ENCODE measurements at places on chromosomes 7 and 10.
A peak's percentile ranks its signal among the peaks of the same experiment; 100 is the strongest.

GRCh38 chr10:124739119-124739921 is 4.9 kb downstream of the FAM53B start:
- no peaks in the 10 kb centered on the region for H3K36me3 ChIP-seq
- peaks cover 77% of the 10 kb centered on the region for H3K4me1 ChIP-seq
- peak overlapping the region; percentile 95 for H3K27ac ChIP-seq
- peak overlapping the region; percentile 89 for H3K4me3 ChIP-seq
- no peaks in the 10 kb centered on the region for H3K27me3 ChIP-seq
- DNase-seq = no peak

DNA sequence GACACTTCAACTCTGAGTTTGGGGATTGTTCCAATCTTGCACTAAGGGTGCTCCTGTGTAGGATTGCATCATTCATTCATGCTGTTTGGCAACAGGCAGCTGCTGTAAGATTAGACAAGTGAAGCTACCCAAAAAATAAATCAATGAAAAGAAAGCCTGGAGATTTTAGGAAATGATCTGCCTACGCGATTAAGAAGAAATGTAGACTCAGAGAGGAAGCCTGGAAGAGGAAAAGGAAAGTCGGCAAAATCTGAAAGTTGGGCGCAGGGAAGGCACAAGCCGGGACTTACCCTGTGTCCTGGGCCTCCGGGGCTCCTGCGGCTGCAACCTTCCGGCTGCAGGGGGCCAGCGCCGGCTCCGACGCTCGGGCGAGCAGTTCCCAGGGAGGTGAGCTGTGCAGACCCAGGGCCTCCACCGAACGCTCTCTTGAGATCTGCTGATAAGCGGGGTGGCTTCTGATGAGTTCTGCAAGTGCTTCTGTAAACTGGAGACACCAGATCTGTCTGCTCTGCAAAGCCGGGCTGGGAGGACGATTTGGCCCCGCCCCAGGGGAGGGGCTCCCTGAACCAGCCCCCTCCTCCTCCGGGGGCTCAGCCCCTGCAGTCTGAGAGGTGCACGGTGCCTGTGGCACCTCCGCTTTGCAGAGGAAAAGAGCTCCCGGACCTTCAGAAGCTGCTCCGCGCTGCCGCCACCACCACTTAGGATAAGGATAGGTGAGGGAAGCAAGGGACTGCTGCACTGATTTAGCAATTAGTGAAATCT is 17.4 kb downstream of the PSPH start:
- H3K27me3 ChIP-seq = no peaks in the 10 kb centered on the region
- peaks cover 3% of the 10 kb centered on the region for H3K4me1 ChIP-seq
- H3K27ac ChIP-seq = peak overlapping the region; percentile 52
- peak overlapping the region; percentile 53 for H3K4me3 ChIP-seq
- DNase-seq = no peak

DNA sequence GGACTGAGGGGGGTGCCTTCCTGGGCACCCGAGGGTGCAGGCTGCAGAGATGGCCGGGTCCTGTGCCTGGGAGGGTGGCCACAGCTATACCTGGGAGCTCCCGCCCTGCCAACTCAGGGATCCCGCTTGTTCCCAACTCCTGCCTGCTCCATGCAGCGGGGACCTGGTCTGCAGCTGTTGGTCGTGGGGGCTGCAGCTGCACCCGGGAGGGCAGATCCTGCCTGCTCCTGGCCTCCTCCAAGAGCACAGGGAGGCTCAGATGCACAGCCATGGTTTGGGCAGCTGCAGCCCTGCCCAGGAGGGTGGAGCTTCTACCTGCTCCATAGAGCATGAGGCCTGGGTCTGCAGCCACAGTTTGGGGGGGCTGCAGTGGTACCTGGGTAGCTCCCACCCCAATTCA is 13.3 kb upstream of the TCTN3 start:
- no peaks in the 10 kb centered on the region for H3K4me1 ChIP-seq
- no peak overlapping the region for H3K27ac ChIP-seq
- H3K27me3 ChIP-seq = no peaks in the 10 kb centered on the region

DNA sequence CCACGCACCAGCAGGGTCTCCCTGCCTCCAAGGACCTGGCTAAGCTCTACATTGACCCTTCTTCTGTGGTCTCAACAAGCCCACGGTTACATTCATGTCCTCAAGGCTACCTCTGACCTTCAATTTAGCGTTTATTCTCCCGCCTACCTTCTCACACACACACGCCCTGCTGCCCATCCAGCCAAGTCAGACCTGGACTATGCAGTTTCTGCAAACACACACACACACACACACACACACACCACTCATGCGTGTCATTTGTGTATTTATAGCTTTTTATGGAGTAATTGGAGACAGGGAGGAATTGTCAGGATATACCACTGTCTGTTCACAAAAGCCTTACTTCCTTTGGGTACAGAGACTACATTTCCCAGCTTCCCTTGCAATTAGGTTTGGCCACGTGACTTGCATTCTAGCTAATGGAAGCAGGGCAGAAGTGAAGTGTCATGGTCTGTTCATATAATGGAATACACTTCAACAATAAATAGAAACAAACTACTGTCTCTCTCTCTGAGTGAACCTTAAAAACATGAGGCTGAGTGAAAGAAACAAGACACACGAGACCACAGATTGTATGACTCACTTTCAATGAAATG is 53.8 kb upstream of the CPXM2 start:
- H3K27me3 ChIP-seq = no peaks in the 10 kb centered on the region
- H3K27ac ChIP-seq = no peak overlapping the region
- no peak overlapping the region for H3K4me3 ChIP-seq
- H3K4me1 ChIP-seq = no peaks in the 10 kb centered on the region
- DNase-seq = no peak
- no peaks in the 10 kb centered on the region for H3K36me3 ChIP-seq

DNA sequence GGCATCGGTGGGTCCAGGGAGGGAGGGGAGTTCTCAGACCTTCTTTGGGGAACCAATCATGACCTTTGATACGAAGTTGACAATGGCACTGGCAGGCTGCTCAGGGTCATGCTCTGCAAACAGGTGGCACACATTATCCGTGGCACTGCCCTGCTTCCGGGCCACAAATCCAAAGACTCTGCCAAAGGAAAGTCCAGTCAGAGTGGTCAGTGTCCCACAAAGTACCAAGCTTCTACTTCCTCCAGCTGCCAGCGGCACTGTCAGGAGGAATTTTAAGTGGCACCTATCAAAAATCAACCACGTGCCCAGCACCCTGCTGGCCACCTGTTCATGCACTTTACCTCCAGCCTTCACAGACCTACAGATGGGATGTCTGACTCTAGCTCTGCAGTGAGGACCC is 303.9 kb downstream of the TNS3 start:
- DNase-seq = no peak
- H3K4me1 ChIP-seq = no peaks in the 10 kb centered on the region
- no peak overlapping the region for H3K27ac ChIP-seq
- H3K27me3 ChIP-seq = no peaks in the 10 kb centered on the region

- peak overlapping the region; percentile 43 for H3K27ac ChIP-seq
- no peak for DNase-seq
- peaks cover 71% of the 10 kb centered on the region for H3K4me1 ChIP-seq
- no peaks in the 10 kb centered on the region for H3K36me3 ChIP-seq
- H3K27me3 ChIP-seq = no peaks in the 10 kb centered on the region
These were observed 136.5 kb upstream of the NAMPT start for GRCh38 chr7:106421181-106421762.

DNA sequence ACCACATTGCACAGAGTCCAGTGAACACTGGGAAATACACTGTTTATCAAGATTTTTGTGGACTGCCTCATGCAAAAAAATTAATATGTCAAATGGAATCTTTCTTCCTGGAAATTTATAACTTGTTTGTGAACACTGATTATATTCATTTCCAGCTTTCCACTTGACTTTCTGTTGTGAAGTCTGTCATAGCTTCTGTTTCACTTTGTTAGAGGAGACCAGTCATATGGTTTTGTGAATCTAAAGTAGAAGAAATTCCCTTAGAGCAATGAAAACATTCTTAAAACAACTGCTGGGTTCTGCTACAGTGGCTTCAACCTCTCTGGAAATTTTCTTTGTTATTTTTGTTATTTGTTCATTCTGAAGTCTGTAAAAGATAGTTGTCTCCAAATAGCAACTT is 349.5 kb upstream of the NFE2L3 start:
- H3K27ac ChIP-seq = no peak overlapping the region
- H3K27me3 ChIP-seq = no peaks in the 10 kb centered on the region
- DNase-seq = no peak
- H3K4me3 ChIP-seq = no peak overlapping the region

- no peaks in the 10 kb centered on the region for H3K36me3 ChIP-seq
- no peaks in the 10 kb centered on the region for H3K27me3 ChIP-seq
- no peak overlapping the region for H3K27ac ChIP-seq
- no peak overlapping the region for H3K4me3 ChIP-seq
- DNase-seq = no peak
- no peaks in the 10 kb centered on the region for H3K4me1 ChIP-seq
These were observed 991.4 kb downstream of the CCSER2 start for GRCh38 chr10:85319826-85320225.

- peaks cover 39% of the 10 kb centered on the region for H3K27me3 ChIP-seq
- no peak overlapping the region for H3K27ac ChIP-seq
- peaks cover 48% of the 10 kb centered on the region for H3K4me1 ChIP-seq
These were observed 533 bp upstream of the NKX6-2 start for GRCh38 chr10:132786476-132786883.

GRCh38 chr10:5373307-5373706 is 8.5 kb downstream of the UCN3 start:
- H3K4me3 ChIP-seq = no peak overlapping the region
- H3K27ac ChIP-seq = no peak overlapping the region
- H3K36me3 ChIP-seq = no peaks in the 10 kb centered on the region
- H3K4me1 ChIP-seq = no peaks in the 10 kb centered on the region

- no peaks in the 10 kb centered on the region for H3K27me3 ChIP-seq
- no peak for DNase-seq
- no peaks in the 10 kb centered on the region for H3K36me3 ChIP-seq
- H3K4me1 ChIP-seq = no peaks in the 10 kb centered on the region
These were observed 135.4 kb downstream of the PPP1R3A start for GRCh38 chr7:113783403-113783802.

DNA sequence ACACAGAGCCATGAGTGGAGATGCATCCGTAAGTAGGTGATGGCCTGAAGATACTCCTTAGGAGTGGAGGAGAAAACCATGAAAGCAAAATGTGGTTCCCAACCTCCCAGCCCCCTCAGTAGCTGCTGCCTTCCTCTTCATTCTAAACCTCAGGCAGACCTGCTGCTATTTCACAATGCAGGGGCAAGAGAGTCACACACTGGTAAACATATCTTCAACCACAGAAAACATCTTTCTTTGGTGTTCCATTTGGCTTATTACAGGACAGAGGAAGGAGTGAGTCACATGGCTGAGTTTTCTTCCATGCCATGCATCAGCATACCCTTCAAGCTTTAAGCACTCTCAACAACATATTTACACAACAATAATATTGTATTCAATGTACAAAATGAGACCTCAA is 342.1 kb downstream of the BMPER start:
- no peaks in the 10 kb centered on the region for H3K4me1 ChIP-seq
- H3K27ac ChIP-seq = no peak overlapping the region
- H3K27me3 ChIP-seq = no peaks in the 10 kb centered on the region
- DNase-seq = no peak
- H3K4me3 ChIP-seq = no peak overlapping the region
- no peaks in the 10 kb centered on the region for H3K36me3 ChIP-seq

GRCh38 chr10:73551515-73551914 is 39.6 kb downstream of the USP54 start:
- DNase-seq = no peak
- H3K4me3 ChIP-seq = no peak overlapping the region
- H3K36me3 ChIP-seq = no peaks in the 10 kb centered on the region
- no peaks in the 10 kb centered on the region for H3K4me1 ChIP-seq
- no peak overlapping the region for H3K27ac ChIP-seq

All from esophagus squamous epithelium (tissue), 5 donors.